ENCODE measurements at places on chromosomes 7 and 10.

DNA sequence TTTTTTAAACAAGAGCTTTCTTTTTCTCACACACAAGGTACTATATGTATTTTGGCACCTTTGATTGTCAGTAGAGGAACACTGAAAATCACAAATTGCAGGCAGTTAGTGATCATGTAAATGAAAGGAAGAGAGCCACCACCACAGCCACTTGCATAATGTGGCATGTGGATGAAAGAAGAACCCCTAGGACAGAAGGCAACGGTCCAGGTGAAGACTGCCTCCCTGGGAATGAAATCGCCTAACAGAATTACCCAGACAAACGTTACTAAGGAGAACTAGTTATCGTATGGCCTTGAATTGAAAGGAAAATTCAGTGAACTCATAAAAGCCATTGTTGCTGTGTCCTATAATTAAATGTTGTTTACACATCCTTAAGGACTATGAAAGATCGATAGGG lies 41.2 kb upstream of the PTPRZ1 start:
- DNase-seq = no peak

DNA sequence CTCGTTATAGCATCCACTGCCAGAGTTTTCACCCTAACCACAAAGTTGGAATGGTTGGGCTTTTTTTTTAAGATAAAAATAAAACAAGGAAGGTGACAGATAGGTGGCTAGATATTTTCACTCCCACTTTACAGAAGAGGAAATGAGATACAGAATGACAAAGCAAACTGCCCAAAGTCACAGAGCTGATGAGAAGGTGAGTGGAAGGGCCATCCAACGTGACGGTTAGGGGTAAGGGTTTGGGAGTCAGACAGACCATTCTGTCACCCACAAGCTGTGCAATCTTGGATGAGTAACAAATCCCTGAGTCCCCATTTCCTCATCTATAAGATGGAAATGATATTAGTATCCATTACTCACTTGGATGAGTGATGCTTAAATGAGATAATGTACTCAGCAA lies 106.9 kb upstream of the PDLIM1 start:
- no peak for DNase-seq

DNA sequence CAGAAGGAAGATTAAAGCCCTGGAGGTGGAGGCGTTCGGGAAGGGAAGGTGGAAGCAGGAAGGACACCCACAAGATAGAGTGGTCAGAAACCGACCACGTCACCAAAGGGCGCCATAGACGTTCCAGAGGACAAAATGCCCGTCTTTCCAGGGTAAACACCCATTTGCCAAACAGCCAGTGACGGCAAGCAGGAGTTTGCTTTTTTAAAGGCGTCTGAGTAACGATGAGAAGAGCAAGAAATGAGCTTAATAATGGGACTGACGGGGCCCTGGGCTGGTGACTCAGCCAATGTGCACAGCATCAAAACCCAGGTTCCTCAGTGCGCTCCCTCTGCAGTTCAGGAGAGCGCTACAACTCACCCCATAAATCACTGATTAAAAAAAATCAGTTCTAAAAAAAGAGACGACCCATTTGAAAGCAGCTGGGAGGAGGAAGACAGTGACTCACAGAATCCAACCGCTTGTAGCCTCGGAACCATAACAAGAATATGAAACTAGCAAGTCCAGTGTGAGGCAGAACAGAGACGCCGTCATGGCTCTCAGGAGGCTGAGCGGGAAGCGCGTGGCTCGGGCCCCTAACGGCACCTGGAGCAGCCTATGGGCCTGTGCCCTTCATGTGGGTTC lies 5.9 kb downstream of the DIP2C start:
- no peak for DNase-seq

GRCh38 chr7:92769844-92770243 lies 66.5 kb downstream of the CDK6 start:
- DNase-seq = no peak

DNA sequence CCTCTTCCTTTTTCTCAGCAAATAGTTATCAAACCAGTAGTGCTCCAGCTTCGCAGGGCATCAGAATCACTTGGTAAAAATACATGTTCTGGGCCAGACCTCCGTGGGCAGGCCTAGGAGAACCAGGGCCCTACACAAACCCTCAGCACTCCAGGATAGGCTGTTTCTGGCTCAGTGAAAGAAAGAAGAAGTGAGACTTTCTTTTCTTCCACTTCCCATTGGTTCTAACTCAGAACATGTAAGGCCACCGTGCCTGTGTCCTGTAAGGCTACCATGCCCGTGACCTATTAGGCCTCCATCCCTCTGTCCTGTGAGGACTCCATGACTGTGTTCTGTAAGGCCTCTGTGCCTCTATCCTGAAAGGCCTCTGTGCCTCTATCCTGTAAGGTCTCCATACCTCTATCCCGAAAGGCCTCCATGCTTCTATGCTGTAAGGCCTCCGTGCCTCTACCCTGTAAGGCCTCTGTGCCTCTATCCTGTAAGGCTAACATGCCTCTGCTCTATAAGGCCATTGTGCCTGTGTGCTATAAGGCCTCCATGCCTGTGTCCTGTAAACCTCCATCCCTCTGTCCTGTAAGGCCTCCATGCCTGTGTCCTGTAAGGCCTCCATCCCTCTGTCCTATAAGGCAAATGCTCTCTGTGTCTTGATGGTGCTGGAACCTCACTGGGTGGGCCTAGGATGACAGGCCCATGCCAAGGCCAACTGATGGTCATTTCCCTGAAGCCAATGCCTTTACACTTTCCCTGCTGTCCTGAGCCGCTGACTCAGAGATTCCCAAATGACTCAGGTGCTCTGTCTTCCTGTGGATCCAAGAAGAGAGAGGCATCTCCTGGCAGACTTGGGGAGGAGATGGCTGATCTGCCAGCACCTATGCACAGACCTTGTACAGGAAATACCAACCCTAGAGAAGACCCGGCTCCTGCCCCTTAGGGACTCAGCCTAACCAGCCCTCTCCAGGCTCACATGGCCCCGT lies 96.6 kb upstream of the CACUL1 start:
- DNase-seq = no peak

DNA sequence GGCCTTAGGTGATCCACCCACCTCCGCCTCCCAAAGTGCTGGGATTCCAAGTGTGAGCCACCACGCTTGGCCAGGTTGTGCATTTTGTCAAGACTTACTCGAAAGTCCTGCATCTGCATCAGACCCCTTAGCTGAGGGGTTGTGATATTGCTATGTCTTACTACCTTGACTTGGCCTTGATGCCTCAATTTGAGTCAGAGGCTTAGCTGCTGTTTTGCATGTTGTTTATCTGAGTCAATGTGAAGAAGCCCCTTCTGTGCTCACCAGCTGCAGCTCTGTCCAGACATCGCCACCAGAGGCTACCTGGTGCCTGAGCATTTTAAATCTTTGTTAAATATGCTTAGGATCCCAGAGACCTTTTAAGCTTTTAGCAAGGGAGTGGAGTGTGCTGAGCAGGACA lies 18.1 kb downstream of the UBE2D4 start:
- DNase-seq = no peak

DNA sequence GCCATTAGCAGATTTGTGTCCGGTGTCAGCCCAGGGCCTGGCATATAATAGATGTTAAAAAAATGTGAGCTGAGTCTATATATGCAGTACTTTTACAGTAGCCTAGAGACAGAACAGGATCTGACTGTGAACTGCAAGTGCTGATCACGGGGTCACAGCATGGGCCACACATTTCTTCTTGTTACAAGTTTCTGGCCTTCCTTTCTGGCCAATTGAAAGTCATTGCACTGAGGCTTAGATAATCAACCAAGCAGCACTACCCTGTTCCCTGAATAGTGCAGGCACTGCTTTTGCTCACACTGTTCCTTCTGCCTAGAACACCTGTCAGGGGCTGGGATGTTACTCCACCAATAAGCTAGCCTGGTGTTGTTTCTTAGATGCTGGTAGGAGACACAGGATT lies 5.4 kb upstream of the MARVELD1 start:
- no peak for DNase-seq

DNA sequence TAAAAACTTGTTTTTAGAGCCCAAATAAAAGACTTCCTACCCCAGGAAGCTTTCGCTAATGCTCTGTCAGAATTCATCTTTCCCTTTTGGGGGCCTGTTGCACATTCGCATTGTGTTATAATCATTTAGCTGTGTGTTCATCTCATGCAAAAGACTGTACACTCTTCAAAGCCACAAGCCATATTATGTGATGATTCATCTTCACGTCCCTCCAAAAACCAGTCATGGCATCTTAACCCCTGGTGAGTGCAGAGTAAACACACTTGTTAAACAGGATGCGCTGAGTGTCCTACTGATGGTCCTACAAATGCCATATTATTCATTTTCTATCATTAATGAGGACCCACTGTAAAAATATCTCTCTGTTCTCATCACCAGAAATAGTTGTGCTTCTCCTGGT lies 235.4 kb downstream of the KIAA1217 start:
- no peak for DNase-seq

GRCh38 chr10:86451604-86451960 lies 70.0 kb downstream of the WAPL start:
- no peak for DNase-seq

Data from SW 1271 (cell line).